ENCODE measurements at places on chromosomes 11 and 22.

DNA sequence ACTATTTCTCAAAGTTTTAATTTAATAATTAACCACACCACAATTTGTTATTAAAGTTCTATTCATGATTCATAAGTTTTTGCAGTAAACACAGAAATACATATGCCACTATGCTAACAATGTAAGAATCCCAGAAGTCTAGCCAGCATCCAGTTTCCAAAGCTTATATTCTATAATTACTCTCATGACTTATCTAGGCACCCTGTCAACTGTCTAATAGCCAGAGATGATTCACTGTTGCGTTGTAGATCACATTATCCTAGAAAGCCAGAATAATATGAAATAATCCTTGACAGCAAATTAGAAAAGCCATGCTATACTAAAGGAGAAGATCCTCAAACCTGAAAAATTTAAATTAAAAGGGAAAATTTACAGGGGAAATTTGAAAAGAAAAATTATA, 141.0 kb downstream of the SOX6 start:
- DNase-seq: no peak

GRCh38 chr11:114162719-114163123, 103.2 kb downstream of the ZBTB16 start:
- DNase-seq: no peak

DNA sequence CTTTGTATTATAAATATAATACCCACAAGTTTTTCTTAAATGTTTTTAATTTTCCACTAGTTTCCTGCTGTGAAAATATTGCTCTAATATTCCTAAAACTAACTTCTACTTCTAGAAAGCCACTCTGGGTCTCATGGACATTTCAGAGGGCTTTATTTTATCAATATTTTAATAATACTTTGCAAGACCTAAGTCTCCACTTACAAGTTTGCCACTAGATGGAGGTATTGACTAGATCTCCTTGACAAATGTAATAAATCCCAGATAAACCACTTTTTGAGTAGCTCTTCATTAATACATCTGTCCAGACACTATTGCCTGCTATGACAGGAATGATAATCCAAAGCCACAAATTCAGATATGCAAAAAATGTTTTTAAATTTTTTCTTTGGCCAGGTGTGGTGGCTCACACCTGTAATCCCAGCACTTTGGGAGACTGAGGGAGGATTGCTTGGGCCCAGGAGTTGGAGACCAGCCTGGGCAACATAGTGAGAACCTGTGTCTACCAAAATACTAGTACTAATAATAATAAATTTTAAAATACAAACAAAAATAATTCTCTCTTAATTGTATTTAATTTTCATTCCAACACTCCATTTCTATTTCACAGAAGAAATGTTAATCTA, 3.5 kb upstream of the ACAT1 start:
- no peak for DNase-seq

DNA sequence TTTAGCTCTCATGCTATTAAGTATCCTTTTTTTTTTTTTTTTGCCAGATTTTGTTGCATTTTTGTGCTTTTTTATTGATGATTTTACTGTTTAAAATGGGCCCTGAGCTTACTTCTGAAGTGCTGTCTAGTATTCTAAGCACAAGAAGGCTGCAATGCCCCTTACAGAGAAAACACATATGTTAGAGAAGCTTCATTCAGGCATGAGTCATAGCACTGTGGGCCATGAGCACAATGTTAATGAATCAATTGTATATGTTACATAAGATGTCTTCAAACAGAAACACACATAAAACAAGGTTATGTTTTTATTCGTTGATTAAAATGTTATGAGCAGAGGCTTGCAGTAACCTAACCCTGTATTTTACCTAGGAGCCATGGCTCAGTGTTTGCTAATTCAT, 117.8 kb upstream of the C11orf87 start:
- DNase-seq: no peak

GRCh38 chr11:116232364-116232828, 540.4 kb downstream of the BUD13 start:
- no peak for DNase-seq

DNA sequence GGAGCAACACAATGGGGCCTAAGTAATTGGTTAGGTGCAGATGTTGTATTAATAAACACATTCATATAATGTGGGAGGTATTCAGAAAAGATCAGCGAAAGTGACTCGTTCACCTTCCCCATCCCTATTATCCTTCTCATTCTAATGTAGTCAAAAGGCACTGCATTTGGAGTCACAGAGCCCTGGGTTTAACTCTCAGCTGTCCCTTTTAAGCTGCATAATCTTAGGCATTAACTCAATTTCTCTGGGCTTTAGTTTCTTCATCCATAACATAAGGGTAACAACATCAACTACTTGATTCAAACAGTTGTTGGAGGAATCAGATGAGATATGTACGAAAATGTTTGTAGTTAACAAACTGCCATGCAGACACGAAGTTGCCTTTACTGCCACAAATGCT, 187.6 kb upstream of the PITPNB start:
- no peak for DNase-seq

DNA sequence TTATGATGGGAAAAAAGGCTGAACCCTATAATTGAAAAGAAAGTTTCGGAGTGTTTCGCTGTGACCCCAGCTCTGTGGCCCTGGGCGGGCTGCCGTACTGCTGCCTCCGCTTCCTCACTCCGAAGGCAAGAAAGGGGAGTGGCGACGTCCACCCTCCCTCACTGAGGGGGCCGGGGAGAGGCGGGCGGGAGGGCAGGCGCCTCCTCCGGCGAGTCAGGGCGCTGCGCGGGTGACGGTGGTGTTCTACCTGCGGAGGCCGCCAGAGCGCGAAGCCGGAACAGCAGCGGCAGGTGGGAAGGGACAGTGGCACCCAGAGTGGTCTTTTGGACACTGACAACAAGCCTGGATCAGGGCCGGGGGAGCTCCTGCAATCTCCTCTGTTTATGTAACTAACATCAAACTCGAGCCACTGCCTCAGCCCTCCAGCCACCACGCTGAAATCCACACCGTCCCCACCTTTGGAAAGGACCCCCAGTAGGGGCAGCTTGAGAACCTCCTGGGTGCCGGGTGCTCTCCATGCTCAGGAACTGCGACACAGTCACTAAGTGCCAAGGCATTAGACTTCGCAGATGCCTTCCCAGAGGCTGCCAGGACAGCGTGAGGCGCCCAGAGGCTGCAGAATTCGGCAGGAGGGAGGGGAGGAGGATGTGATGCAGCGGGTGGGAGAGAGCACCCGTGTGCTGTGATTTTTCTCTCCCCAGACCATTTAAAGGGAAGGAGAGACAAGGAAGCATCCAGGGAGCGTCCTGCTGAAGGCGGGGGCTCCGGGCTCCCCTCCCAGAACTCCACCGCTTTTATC, 25.5 kb downstream of the BID start:
- no peak for DNase-seq
